Erythroblast (primary cell): ENCODE measurements at places on chromosomes 2 and 18.

DNA sequence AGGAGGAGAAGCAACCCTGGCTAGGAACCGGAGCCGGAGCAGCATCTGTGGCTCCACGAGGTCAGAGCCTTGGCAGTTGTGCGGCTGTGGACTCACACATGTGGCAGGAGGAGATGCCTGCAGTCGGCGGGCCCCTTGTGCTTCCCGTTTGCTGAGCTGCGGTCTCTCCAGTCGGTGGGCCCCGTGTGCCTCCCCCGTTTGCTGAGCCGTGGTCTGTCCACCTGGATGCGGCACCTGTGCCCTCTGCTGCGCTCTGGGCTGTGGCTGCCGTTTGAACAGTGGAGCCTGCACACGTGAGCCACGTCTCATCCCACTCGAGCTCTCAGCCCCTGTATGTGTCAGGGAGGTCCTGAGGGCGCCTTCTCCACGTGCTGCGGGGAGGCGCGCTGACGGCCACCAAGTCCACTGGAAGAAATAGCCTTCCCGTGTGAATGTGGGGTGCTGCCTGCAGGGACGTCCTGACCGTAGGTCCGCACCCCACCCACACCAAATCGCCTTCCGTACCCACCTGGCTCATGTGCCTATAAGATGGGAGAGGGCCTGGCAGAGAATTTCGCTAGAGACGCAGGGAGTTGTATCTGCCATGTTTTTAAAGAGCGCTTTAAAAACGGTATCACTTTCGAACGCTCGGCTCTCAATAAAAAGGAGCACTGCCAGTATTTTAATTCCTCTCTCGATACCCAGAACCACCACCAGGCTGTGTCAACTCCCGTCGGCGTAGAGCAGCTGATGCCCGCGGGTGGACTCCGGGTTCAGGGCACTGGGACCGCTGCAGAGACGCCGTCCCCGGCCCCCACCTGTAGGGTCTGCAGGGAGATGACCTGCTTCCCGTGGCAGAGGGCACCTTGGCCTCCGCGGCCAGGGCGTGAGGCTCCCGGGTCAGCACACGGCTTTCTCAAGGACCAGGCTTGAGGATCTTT lies 117.0 kb downstream of the NFATC1 start:
- DNase-seq: no peak

DNA sequence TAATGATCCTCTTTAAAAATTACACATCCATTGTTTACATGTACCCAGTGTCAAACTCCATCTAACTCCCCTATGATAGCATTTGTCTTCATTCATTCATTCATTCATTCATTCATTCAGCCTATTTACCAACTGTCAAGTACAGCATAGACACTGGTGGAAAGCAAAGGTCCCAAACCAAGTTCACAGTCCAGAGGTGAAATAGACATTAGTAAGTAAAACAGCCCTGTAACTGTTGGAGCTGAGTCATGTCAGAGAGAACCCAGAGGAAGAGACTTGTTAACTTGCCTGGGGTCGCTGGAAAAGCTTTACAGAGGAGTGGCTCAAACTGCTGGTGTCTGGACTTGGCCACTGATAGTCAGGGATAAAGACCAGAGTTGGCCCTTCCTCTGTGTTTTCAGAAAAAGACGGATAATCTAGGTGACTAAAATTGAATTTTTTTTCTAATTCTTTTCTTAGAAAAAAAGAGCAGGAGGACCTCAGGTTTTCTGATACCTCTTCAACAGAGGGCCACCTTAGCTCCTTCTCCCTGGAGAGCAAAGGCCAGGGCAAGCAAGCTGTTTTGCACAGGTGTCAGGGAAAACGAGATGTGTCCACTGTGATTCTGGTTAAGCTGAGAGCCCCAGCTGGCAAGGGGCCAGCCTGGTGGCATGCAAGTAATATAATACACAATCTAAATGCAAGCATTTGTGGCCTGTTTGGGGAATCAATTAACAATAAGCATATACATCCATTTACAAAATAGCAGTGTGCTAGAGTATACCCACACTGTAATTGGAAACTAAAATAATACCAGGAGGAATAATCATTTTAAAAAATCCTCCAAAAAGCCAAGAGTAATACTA lies 96.7 kb upstream of the SLC14A2 start:
- no peak for DNase-seq

DNA sequence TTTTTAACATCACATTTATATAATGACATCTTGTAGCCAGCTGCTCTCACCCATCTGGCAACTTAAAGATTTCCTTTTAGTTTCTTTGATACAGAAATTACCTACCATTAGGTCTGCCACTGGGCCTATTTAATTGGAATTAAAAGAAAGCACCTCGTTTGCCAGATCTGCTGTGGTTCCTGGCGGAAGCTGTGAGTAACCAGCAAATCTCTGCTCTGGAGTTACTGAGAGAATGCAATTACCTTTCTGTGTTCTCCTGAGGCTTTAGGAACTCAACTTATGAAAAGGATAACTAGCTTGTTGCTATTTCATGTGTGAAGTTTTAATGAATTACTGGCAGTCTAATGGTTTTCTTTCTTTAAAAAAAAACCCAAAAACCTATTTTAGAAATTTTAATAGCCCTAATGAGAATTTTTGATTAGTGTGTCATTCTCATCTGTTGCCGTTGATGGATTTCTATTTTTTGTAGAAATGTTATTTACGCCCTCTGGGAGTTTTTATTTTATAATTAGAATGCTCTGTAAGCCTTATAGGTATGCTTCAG lies 69.7 kb upstream of the LYPD6B start:
- DNase-seq: no peak

- DNase-seq: peak; percentile 80
Observed at GRCh38 chr18:47929681-47930198, 719 bp downstream of the SMAD2 start.
